ENCODE measurements at places on chromosomes 7 and 10. TPM values are rescaled to one million over a fixed set of nuclear protein-coding genes. Genes with fewer than 3 reads are reported as not detected.

Gene EEF1AKMT2
- 28.9 TPM for total RNA-seq

Gene TACR2
- total RNA-seq: 0.15 TPM

Gene EMX2
- not detected for total RNA-seq

Gene LHFPL3
- not detected for total RNA-seq

Gene ASNS
- 15.3 TPM for total RNA-seq

Gene HOXA7
- total RNA-seq: 3.7 TPM

Gene ANKRD7
- 2.2 TPM for total RNA-seq

Gene SH3PXD2A
- total RNA-seq: 1.7 TPM

Gene HMX3
- not detected for total RNA-seq

Gene NKX1-2
- 0.02 TPM for total RNA-seq

Gene ZSCAN21
- total RNA-seq: 7.4 TPM

Gene FASTK
- 73.7 TPM for total RNA-seq

Gene SPDYE2
- not detected for total RNA-seq

Gene GNAT3
- 0.12 TPM for total RNA-seq

Gene EPHB6
- total RNA-seq: 0.02 TPM

Gene COL26A1
- total RNA-seq: 0.12 TPM

Gene EPO
- total RNA-seq: not detected

Gene SSC4D
- 0.44 TPM for total RNA-seq

Gene RBM20
- total RNA-seq: 0.02 TPM

Gene MCM10
- 9.4 TPM for total RNA-seq

Gene COBL
- total RNA-seq: not detected

Gene MYO1G
- total RNA-seq: not detected

Gene ESYT2
- total RNA-seq: 36.5 TPM

Gene PRPS1L1
- total RNA-seq: not detected

Gene GIMAP5
- not detected for total RNA-seq

Gene EBF3
- total RNA-seq: not detected

Gene CAV2
- total RNA-seq: 151 TPM

Gene NPSR1
- total RNA-seq: not detected

Gene ZP3
- 1.9 TPM for total RNA-seq

Gene ZCWPW1
- total RNA-seq: 5.2 TPM

Gene TAS2R5
- total RNA-seq: not detected

Gene CYP2C8
- not detected for total RNA-seq

Gene HOXA2
- 1.7 TPM for total RNA-seq

Gene GRM3
- total RNA-seq: not detected

Gene HOXA3
- total RNA-seq: 0.86 TPM

Gene CTTNBP2
- total RNA-seq: 0.59 TPM

Gene CCDC186
- 9.1 TPM for total RNA-seq

Gene PDLIM1
- total RNA-seq: 55.3 TPM

Gene CD36
- total RNA-seq: 9.4 TPM

Gene LIPM
- not detected for total RNA-seq

Measured in M059J (cell line).